HTR-8/SVneo (cell line): ENCODE measurements at places on chromosomes 6 and 20.

- DNase-seq: no peak
Observed at GRCh38 chr6:155216312-155217046, 47.3 kb upstream of the CLDN20 start.

GRCh38 chr6:163260911-163261310, 153.6 kb upstream of the QKI start:
- no peak for DNase-seq

GRCh38 chr6:105474234-105474633, 71.4 kb upstream of the PREP start:
- DNase-seq: no peak

- no peak for DNase-seq
Observed at GRCh38 chr6:63268574-63268973, 51.2 kb downstream of the LGSN start.

- no peak for DNase-seq
Observed at GRCh38 chr20:12262747-12263146, 345.1 kb downstream of the BTBD3 start.

DNA sequence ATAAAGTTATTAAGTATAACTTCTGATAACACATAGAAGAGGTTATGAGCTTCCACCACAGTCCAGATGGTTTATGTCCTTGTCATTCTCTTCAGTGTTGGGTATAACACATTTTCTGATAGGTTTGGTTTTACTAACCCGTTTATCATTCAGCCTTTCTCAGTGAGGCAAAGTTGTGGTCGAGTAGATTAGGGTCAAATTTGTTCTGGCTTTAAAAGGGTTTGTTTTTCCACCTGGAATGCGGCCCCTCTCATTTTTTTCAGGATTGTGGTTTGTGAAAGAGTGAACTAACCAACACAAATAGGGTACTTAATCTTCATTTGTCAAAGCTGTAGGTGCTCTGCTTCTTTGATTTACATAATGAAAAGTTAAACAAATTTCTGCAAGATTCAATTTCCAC, 204.2 kb upstream of the ASCC3 start:
- no peak for DNase-seq

DNA sequence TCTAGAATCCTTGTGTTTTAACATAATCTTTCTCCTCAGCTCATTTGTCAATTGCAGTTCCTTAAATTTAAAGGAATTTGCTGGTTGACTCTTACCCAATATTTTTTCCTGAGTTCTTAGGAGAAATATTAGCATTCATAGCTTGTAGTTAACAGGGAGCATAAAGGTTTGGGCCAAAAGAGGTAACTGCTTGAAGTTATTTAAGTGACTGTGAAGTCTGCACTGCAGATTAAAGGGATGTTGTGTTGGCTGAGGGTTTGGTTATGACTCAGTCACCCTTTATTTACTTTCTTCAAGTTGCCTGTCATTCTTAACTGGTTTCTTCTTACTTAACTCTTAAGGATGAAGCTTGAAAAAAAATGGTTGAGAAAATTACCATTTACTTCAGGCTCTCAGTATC, 220.3 kb upstream of the LAMP5 start:
- no peak for DNase-seq

- DNase-seq: no peak
Observed at GRCh38 chr6:112218563-112218962, 35.8 kb downstream of the LAMA4 start.

DNA sequence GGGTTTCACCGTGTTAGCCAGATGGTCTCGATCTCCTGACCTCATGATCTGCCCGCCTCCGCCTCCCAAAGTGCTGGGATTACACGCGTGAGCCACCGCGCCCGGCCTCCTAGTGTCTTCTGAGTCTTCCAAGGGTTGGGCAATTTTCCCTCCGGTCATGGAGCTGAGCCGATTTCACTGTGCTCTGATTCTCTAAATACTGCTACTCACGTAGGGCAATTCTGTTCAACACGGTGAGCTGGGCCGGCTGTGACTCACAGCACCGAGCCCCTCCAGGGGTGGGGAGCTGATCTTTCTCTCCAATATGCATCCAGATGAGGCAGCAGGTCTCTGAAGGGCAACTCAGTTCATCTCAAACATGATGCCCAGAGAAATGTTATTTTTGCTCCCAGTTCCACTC, 71.6 kb upstream of the CD93 start:
- DNase-seq: no peak

- no peak for DNase-seq
Observed at GRCh38 chr20:31548820-31549512, 34.7 kb downstream of the HM13 start.

DNA sequence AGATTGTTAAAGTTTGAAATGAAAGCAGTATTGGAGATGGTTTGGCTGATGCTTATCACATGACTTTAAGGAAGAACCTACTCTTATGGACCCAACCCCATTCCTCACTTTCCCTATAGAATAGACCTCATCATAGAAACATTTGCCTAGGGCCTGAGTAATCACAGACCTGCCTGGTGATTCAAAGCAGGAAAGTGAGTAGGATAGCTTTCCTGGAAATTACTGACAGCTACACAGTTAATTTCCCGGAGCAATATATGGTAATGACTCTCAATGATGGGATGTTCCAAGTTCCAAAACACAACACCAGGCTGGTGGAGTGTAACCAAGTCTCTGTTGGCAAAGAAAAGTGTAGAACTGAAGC, 233.8 kb downstream of the SIM1 start:
- DNase-seq: peak; percentile 26

GRCh38 chr6:27667657-27668441, 194.9 kb upstream of the ZNF184 start:
- no peak for DNase-seq

DNA sequence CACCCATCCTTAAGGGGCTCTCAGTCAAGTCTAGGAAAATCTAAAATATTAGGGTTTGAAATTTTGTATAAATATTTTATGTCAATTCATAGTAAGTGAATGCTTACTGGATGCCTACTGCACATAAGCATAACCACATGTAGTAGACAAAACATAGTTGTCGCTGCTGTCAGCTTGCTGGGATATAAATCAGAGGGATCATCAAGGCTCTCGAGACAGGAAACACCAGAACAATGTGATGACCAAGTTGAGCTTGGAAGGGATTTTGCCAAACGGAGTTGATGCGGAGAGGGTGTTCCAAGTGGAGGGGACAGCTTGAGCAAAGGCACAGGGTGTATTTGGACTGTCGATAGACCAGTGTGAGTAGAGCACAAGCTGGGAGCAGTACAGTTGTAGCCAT, 105.8 kb upstream of the SUPT3H start:
- DNase-seq: no peak

- no peak for DNase-seq
Observed at GRCh38 chr20:52275181-52275691, 83.7 kb upstream of the ZFP64 start.

GRCh38 chr6:24396824-24397223, 5.9 kb upstream of the MRS2 start:
- no peak for DNase-seq

- no peak for DNase-seq
Observed at GRCh38 chr6:1950631-1951030, 294.8 kb downstream of the GMDS start.

- DNase-seq: no peak
Observed at GRCh38 chr6:154080461-154081189, 41.6 kb downstream of the OPRM1 start.

DNA sequence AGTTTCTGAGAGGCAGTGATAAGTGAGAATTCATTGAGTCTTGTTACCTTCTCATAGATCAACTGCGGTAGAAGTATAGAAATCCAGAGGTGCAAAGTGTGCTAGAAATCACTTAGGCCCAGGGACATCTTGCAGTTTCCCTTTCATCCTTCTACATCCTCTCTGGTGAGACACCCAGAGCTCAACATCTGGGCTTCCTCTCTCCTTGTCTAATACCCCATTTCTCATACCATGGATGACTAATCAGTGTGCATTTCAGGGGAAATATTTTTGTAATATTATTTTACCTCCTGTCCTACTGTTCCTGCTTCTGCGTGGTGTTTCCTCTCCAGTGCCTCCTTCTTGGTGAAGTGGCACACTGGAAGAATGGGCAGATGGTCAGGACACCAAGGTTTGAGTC, 322.4 kb downstream of the TFAP2B start:
- DNase-seq: no peak

DNA sequence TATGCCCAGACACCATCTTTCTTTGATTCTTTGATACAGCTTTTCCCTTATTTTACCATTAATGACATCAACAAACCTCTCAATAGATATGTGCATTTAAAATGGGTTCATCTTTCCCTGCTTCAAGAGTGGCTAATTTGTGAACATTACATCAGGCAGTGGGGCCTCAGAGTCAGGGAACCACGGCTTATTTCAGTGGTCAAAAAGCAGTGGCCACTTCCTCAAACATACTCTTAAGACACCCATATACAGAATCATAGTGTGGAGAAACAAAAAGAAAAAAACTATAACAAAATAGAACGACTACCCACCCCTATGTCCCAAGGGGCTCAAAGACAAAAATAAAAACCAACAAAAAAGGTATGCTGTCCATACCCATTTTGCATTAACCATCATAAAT, 12.9 kb downstream of the SALL4 start:
- DNase-seq: no peak
